Activated naive CD8-positive, alpha-beta T cell treated with anti-CD3 and anti-CD28 coated beads for 36 hours (primary cell): ENCODE measurements at places on chromosomes 12 and 14.

- H3K4me3 ChIP-seq, result no peak overlapping the region
- no peak overlapping the region for H3K27ac ChIP-seq
- no peaks in the 10 kb centered on the region for H3K27me3 ChIP-seq
These were observed 28.8 kb upstream of the LMO3 start for GRCh38 chr12:16634786-16635185.

- H3K27me3 ChIP-seq, result peaks cover 4% of the 10 kb centered on the region
- peaks cover 1% of the 10 kb centered on the region for H3K4me1 ChIP-seq
- no peak for DNase-seq
- H3K4me3 ChIP-seq, result no peak overlapping the region
- H3K27ac ChIP-seq, result no peak overlapping the region
These were observed 38.6 kb downstream of the FOXN4 start for GRCh38 chr12:109270494-109270893.

- no peaks in the 10 kb centered on the region for H3K27me3 ChIP-seq
- peaks cover 53% of the 10 kb centered on the region for H3K36me3 ChIP-seq
- peak overlapping the region; percentile 46 for H3K27ac ChIP-seq
- peaks cover 62% of the 10 kb centered on the region for H3K4me1 ChIP-seq
- DNase-seq, result no peak
These were observed 5.9 kb downstream of the RIN3 start for GRCh38 chr14:92519246-92520101.

DNA sequence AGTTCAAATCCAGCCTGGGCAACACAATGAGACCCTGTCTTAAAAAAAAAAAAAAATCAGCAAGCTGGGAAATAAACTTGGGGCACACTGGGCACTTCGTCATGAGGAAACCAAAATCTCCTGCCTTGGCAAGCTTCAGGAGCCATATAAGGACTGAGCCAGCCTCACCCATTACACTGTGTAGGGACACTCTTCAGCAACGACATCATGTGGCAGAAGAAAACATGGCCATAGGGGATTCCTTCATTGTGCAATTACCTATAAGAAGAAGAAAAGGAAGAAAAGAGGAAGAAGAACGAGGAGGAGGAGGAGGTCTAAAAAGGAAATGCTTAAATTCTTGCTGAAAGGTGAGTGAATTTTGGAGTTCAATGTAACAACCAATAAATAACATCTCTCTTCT lies 26.1 kb upstream of the IFNG start:
- no peak for DNase-seq
- H3K27me3 ChIP-seq, result no peaks in the 10 kb centered on the region
- no peak overlapping the region for H3K4me3 ChIP-seq
- H3K36me3 ChIP-seq, result peaks cover 2% of the 10 kb centered on the region

DNA sequence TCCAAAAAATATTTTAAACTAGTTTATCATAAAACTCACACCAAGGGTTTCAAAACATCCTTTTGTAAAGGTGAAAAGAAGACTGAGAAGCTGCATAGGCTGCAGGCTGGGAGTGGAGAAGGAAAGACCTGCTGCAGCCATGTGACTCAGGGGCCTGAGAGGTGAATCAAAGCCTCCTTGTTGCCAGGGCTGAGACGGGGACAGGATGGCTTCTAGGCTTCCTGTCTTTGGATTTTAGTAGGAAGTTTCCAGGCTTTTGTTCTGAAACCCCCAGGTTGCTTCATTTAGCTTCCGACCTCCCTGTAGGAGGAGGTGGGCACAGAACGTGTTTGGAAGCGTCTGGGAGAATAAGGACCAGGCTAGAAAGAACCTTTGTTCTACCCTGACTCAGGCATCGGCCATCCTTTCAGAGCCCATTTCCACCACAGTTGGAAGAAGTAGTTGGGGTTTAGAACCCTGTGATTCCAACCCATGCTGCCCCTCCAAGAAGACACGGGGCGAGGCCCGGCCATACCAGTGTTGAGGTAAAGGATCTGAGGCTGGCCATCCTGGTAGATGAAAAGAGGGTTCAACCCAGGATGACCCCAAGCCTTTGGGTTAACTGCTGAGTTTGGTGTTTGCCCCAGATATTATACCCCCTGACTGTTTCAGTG lies 122.4 kb downstream of the SLC25A47 start:
- H3K4me1 ChIP-seq, result peaks cover 19% of the 10 kb centered on the region
- DNase-seq, result no peak
- H3K4me3 ChIP-seq, result no peak overlapping the region

- no peak for DNase-seq
- no peak overlapping the region for H3K4me3 ChIP-seq
- peaks cover 14% of the 10 kb centered on the region for H3K27me3 ChIP-seq
These were observed 259.1 kb downstream of the PCNX1 start for GRCh38 chr14:71166180-71166837.

DNA sequence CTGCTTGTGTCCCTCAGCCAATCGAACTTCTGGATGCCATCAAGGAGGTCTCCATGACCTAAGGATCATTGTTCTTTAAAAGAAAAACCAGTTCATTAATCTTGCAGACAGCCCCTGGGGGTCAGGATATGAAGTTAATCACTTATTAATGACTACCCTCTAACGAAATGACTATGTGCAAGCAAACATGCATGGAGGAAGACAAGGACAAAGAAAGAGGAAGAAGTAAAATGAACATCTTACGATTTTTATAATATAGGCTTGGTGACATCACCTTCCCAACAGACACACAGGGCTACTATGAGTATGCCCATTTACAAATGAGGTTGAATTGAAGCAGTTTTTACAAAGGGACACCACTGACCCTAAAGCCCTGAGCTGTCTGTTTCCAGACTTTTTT lies 111.1 kb upstream of the AMIGO2 start:
- no peak overlapping the region for H3K4me3 ChIP-seq
- no peaks in the 10 kb centered on the region for H3K27me3 ChIP-seq
- peaks cover 33% of the 10 kb centered on the region for H3K36me3 ChIP-seq
- peak overlapping the region; percentile 89 for H3K27ac ChIP-seq
